ENCODE measurements at places on chromosomes 16 and 17.
A peak's percentile ranks its signal among the peaks of the same experiment; 100 is the strongest.

- DNase-seq = no peak
Observed at GRCh38 chr17:50275279-50275678, 1.0 kb downstream of the TMEM92 start.

GRCh38 chr17:73831699-73832098 is 187.5 kb upstream of the SDK2 start:
- DNase-seq = no peak

GRCh38 chr16:79302731-79303130 is 297.8 kb downstream of the MAF start:
- DNase-seq = no peak

DNA sequence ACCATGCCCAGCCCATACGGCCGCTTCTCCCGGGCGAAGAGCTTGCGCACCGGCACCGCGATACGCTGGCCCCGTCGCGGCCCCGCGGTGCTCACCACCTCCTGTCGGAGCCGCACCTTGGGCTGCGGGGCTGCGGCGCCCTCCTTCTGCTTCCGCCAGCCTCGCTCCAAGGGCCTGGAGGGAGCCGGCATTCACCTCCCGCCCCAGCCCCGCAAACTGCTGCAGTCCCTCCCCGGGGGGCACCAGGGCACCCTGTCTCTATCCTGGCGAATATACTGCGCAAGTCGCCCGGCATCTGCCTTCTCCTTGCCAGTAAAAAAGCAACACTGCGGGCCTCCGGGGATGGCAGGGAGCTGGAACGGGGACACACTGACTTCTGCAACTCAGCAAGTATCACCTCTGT is 8.3 kb downstream of the SNRNP25 start:
- DNase-seq = no peak

- peak; percentile 66 for DNase-seq
Observed at GRCh38 chr17:71496552-71496951, 624.3 kb upstream of the SOX9 start.

DNA sequence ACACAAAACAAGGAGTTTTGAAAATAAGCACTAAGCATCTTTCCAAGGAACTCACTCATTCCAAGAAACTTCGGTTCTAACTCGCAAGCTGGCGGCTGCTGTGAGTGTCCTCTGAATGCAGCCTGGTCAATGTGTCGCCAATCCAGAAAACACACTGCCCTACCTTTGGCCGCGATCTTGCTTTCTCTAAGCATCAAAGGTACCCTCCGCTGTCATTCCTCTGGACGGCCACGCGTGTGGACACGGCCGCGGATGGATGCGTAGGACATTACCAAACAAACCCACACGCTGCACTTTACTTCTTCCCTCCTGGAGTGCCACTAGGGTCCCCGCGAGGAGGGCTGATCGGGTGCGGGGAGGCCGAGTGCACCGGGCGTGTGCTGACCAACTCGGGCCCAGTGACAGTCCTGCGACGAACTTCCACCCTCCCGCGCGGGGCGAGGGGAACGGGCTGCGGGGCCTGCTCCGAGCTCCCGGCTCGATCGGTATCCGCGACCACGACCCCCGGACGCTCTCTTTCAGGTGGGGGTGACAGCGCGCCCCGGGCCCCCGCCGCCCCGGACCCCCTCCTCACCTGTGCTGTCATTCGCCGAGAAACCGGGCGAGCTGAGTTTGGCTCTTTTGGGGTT is 1.1 kb downstream of the CREBBP start:
- no peak for DNase-seq

DNA sequence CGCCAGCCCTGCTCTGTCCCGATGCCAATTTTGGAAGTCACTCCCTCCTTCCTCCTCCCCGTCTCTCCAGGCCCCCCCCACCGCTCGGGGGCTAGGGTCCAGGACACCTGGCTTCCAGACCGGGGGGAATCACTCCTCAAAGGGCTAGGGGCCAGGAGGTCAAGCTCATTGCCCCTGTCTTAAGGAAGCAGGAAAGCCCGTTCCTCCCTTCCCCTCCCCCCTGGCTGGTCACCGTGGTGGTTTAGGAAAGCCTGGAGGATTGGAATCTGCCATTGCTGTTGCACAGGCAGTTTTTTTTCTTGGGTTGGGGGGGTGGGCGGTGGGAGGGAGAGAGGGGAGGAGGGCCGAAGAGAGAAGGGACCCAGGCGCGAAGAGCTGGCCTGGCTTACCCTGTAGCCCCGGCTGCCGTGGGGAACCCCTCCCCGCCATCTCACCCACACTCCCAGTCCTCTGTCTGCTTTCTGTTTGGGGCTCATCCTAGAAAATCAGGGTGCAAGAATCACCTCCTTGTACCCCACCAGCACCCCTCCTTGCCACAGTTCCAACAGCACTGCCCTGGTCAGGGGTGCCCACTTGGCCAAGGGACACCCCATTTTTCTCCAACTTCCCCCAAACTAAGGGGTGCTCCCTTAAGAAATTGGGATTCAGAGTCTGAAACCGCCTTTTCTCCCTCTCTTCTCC is 2.9 kb upstream of the BCL6B start:
- no peak for DNase-seq

- no peak for DNase-seq
Observed at GRCh38 chr17:69443138-69443537, 28.6 kb downstream of the MAP2K6 start.

DNA sequence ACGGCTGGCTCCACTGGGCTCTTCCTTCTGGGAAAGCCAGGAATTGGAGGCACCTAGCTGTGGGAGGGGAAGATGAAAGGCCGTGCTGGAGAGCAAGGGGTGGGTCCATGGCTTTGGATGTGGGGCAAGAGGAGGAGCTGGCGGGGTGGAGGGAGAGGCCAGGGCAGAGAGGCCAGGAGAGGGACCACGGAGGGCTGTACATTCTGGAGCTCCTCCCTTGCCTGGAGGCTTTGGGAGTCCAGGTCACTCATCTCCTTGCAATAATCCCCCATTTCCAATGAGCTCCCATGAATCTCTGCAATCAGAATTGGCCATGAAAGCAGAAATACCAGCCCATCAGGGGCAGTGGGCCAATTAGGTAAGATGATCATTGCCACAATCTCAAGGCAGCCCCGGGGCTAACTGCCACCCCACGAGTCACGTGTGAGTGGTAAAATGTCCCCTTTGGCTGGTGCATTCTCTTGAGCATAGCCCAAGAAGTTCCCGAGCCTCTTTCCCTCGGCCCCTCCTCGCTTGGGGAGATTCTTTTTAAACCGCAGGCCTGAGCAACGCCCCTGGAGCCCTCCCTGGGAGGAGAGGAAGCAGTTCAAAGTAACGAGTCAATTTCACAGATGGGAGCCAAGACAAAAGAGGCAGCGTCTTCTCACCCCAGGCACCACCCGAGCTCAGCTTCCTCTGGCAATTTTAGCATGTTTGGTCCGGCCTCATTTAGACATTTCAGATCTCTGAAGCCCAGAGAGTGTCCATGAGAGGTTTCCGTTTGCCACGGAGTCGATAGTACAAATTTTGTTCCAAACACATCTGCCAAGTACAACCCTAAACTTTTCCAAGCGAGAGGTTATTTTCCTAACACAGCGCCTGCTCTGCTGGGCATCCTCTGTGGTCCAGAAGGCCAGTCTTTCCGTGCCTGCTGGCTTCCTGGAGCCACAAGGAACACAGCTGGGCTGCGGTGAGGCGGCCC is 13.4 kb downstream of the RTN4RL1 start:
- DNase-seq = no peak

- no peak for DNase-seq
Observed at GRCh38 chr17:68588362-68588761, 12.8 kb downstream of the FAM20A start.

Measured in AG09309 (cell line).